ENCODE measurements at places on chromosomes 5 and 9.

DNA sequence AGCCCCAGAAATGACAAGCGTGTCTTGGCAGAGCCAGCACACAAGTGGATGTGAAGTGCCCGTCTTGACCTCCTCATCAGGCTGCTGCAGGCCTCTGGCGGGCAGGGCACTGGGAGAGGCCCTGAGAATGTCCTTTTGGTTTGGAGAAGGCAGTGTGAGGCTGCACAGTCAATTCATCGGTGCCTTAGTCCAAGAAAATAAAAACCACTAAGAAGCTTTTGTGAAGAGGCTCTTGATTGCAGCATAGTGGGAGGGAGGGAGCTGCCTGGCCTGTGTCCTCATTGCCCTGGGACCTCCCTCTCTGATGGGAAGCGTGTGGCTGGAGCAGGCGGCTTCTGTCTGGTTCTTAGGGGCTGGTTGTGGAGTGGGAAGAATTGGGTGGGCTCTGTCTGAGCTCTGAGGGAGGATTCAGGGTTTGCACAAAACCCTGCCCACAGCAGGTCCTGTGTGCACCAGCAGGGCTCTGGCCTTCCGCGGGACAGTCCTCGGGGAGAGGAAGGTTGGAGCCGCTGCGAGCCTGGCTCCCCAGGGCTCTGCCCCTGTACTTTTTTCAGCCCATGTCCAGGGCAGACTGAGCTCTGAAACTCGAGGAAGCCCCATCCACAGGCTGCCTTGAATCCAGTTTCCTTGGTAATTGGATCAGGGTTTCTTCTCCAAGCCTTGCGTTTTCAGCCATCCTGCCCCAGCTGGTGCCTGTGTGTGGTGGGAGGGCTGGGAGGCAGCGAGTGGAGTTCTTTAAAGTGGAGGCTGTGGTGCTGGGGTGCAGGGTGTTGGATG is 1.1 kb downstream of the HRCT1 start:
- peaks cover 14% of the 10 kb centered on the region for H3K4me1 ChIP-seq
- H3K36me3 ChIP-seq = no peaks in the 10 kb centered on the region
- DNase-seq = peak; percentile 45
- no peak overlapping the region for H3K4me3 ChIP-seq

DNA sequence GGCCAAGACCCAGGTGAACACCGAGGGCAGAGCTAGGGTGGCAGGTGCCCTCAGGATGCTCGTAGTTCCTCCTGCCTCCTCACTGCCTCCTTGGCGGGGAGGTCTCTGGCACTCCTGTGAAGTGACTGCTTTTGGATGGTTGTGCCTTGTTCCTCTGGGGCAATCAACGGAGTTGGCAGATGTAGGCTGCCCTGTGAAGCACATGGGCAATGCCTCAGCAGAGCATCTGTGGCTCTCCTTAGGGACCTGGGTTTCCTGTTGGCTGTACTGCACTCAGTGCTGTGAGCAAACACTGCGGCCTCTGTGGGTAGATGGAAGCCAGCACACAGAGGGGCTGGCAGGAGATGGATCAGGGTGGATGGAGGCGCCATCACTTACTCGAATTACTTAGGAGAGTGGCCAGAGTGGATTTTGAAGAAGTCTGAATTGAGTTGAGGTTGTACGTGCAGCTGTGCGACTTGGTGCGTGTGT is 71.4 kb upstream of the COL5A1 start:
- no peaks in the 10 kb centered on the region for H3K4me1 ChIP-seq
- H3K27ac ChIP-seq = no peak overlapping the region
- H3K4me3 ChIP-seq = no peak overlapping the region

DNA sequence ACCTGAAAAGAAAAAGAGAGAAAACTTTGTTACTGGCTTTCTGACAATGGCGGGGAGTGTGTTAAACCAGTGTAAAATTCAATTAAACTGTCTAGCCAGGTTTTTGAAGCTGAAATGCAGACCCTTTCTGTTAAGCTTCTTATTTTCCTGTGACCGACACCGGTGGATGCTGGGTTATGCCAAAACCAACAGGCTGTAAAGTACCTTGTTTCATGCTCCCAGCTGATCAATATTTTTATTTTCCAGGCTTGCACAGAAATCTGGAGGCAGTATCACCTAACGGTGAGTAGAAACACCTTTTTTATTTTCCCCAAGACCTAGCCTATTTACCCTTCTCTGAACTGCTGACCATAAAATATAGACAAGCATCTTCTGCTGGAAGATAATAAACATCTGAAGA is 94.9 kb upstream of the GRHPR start:
- H3K27ac ChIP-seq = peak overlapping the region; percentile 67
- no peaks in the 10 kb centered on the region for H3K36me3 ChIP-seq
- no peak overlapping the region for H3K4me3 ChIP-seq
- H3K27me3 ChIP-seq = no peaks in the 10 kb centered on the region
- DNase-seq = no peak

- H3K27ac ChIP-seq = no peak overlapping the region
- no peak for DNase-seq
- peaks cover 18% of the 10 kb centered on the region for H3K4me1 ChIP-seq
- no peak overlapping the region for H3K4me3 ChIP-seq
Observed at GRCh38 chr9:100066539-100066938, 32.3 kb downstream of the ERP44 start.

DNA sequence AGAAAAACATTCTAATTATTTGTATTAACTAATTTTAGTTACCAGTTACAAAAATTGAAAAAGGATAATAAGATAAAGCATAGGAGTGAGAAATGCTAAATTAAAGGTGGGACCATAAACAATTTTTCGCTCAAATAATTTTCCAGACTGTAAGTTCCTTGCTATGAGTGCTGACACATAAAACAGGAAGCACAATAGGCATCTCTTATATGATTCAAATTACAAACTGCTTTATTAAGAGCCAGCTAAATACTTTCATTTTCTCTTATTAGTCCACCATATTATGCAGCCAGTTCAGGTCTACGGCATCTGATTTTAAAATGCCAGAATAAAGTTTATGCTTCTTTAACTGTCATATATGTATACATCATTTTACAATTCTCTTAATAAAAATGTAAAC is 4.4 kb downstream of the RC3H2 start:
- H3K27me3 ChIP-seq = no peaks in the 10 kb centered on the region
- no peak overlapping the region for H3K27ac ChIP-seq
- peaks cover 6% of the 10 kb centered on the region for H3K36me3 ChIP-seq
- H3K4me1 ChIP-seq = peaks cover 19% of the 10 kb centered on the region

DNA sequence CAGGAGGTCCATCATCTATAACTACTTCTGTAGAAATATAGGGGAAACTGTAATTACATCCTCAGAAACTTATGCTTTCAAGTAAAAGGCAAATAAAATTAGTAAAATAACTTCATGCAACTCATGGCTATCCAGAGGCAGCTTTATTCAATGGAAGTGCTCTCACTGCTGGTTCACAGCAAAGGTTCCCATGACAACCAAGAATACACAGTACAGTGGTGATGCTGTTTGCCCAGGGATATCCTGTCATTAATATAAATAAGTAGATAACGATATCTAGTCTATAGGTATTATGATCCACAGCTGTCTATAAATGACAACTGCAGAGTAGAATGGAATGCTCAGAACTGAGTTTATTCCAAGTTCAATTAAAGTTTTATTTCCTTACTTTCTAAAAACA is 390.3 kb downstream of the PDE4D start:
- H3K27ac ChIP-seq = no peak overlapping the region
- H3K27me3 ChIP-seq = no peaks in the 10 kb centered on the region
- H3K36me3 ChIP-seq = no peaks in the 10 kb centered on the region
- DNase-seq = no peak
